Endothelial cell of umbilical vein (primary cell): ENCODE measurements at places on chromosomes 2 and 18. TPM values are rescaled to one million over a fixed set of nuclear protein-coding genes. Genes with fewer than 3 reads are reported as not detected.

- H3K27ac ChIP-seq: no peak overlapping the region
- H3K27me3 ChIP-seq: peaks cover 78% of the 10 kb centered on the region
- no peaks in the 10 kb centered on the region for H3K36me3 ChIP-seq
- H3K4me3 ChIP-seq: no peak overlapping the region
- H3K4me1 ChIP-seq: no peaks in the 10 kb centered on the region
These were observed 2.0 kb downstream of the SKOR2 start for GRCh38 chr18:47249314-47249981.

DNA sequence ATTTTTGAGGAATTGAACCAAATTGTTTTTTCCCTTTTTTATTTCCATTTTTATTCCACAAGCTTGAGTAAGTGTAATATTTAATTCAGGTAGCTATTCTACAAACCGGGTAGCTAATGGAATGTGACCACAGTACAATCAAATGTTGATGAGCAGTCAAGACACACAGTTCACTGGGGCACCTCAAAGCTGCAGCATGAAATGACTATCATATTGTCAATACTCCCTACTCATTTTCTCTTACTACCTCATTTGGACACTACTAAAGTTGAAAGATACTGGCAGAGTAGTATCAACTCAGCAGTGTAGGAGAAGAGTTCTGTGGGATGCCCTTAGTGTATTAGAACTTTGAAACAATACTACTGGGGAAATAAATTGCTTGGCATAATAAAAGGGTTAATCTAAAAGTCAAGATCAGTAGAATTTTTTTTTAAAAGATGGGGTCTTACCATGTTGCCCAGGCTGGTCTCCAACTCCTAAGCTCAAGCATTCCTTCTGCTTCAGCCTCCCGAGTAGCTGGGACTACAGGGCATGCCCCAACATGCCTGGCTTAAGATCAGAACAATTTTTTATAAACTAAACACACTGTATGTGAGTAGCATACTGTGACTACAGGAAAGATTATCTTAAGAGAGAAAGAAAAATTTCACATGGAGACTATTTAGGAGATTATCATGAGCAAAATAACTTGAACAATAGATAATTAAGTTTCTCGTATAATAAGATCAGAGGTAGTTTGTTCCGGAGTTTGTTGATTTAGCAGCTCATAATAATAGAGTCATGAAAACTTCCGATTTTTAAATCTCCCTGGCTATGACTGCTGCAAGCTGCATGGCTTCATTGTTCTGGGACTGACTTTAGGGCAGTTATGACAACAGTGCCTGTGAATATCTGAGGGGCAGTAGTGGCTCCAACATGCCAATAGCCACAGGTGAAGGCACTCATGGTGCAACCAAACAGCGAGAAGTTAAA, 43.7 kb downstream of the MYO3B start:
- DNase-seq: peak; percentile 83
- H3K27me3 ChIP-seq: no peaks in the 10 kb centered on the region
- no peaks in the 10 kb centered on the region for H3K36me3 ChIP-seq

DNA sequence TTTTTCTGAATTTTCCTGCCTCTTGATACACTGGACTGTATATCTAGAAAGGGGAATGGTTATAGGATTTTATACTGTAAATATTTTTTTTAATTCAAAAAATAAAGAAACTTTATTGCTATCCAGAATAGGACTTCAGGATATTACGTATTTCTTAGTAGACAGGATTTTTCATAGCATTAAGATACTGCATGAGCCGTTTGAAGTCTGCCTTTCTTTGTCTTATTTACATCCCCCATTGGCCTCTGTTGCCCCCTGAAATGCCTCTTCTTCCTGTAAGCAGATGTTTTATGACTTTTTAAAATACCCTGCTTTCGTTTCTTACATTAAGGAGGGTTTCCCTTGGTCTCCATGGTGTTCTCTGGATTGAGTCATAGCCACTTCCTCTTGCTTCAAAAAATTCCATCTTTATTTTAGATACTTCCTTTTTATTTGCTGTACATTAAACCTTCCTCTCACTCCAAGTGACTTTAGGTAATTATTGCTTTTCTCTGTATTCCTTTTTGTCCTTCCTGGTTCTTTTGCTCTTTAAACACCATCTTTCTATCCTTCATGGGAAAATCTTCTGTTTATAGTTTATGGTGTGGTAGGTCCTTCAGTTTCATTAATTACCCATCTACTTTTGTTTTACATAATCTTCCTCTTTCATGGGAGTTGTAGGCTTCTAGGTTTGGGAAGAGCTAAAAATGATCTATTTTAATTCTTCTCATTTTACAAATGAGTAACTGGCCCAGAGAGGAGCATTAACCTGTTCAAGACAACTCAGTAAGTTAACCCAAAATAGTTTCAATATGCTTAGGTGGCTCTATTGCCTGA, 72.6 kb downstream of the ZNF532 start:
- peaks cover 18% of the 10 kb centered on the region for H3K4me1 ChIP-seq
- no peak overlapping the region for H3K4me3 ChIP-seq
- peak; percentile 87 for DNase-seq
- no peaks in the 10 kb centered on the region for H3K27me3 ChIP-seq
- H3K27ac ChIP-seq: peak overlapping the region; percentile 60
- peaks cover 9% of the 10 kb centered on the region for H3K36me3 ChIP-seq

- no peaks in the 10 kb centered on the region for H3K27me3 ChIP-seq
- H3K4me3 ChIP-seq: no peak overlapping the region
- peak overlapping the region; percentile 6 for H3K27ac ChIP-seq
- DNase-seq: peak; percentile 37
- H3K4me1 ChIP-seq: peaks cover 16% of the 10 kb centered on the region
- peaks cover 51% of the 10 kb centered on the region for H3K36me3 ChIP-seq
These were observed 56.7 kb upstream of the EML6 start for GRCh38 chr2:54666634-54667265.

- no peaks in the 10 kb centered on the region for H3K36me3 ChIP-seq
- no peaks in the 10 kb centered on the region for H3K27me3 ChIP-seq
- no peak overlapping the region for H3K27ac ChIP-seq
- DNase-seq: no peak
These were observed 751.8 kb downstream of the TSN start for GRCh38 chr2:122507261-122507660.

DNA sequence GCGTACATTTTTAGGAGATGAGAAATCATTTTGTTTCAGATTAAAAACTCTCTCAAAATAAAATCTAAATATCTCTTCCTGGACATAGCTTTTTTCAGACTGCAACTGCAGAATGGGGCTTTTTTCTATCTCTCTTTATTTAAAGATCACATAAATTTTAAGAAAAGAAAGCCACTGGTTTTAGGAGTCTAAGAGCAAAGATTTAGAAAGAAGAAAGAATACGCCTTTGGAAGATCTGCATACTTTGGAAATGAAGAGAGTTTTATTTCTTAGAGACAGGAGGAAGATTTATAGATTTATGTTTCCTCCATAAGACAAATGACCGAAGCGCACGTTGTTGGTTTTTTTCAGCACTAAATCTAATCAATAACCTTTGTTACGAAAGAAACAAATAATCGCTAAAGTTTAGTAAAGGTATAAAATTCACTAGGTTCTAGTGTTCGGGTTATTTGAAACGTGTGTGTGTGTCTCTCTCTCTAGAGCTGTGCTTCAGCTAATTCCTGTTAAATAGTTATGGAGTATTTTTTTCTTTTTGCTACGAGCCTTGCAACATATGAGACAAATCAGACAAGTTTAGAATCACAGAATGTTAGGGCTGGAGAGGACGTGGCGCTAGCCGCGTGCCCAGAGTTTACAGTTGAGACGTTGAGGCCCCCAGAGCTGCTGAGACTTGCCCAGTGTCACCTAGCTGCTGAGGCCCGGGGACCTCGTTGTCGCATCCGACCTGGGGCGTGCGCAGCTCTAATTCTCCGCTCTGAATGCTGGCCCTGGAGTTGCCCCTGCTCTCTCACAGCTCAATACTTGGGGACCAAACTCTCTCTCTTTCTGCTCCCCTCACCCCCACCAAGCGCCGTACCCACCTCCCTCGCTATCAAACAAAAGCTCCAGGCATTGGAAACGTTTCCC, 69.9 kb downstream of the CTAGE1 start:
- peak overlapping the region; percentile 67 for H3K27ac ChIP-seq
- peaks cover 59% of the 10 kb centered on the region for H3K4me1 ChIP-seq
- H3K36me3 ChIP-seq: no peaks in the 10 kb centered on the region
- no peaks in the 10 kb centered on the region for H3K27me3 ChIP-seq

- no peaks in the 10 kb centered on the region for H3K4me1 ChIP-seq
- peaks cover 16% of the 10 kb centered on the region for H3K27me3 ChIP-seq
- DNase-seq: no peak
- H3K36me3 ChIP-seq: no peaks in the 10 kb centered on the region
- H3K27ac ChIP-seq: no peak overlapping the region
These were observed 47.7 kb upstream of the NR4A2 start for GRCh38 chr2:156380117-156380645.

- H3K4me1 ChIP-seq: no peaks in the 10 kb centered on the region
- no peaks in the 10 kb centered on the region for H3K27me3 ChIP-seq
- no peaks in the 10 kb centered on the region for H3K36me3 ChIP-seq
These were observed 133.9 kb downstream of the ATP9B start for GRCh38 chr18:79203017-79203605.

- H3K36me3 ChIP-seq: no peaks in the 10 kb centered on the region
- H3K27ac ChIP-seq: no peak overlapping the region
- no peaks in the 10 kb centered on the region for H3K4me1 ChIP-seq
- no peaks in the 10 kb centered on the region for H3K27me3 ChIP-seq
These were observed 156.3 kb upstream of the HS6ST1 start for GRCh38 chr2:128474962-128475361.

DNA sequence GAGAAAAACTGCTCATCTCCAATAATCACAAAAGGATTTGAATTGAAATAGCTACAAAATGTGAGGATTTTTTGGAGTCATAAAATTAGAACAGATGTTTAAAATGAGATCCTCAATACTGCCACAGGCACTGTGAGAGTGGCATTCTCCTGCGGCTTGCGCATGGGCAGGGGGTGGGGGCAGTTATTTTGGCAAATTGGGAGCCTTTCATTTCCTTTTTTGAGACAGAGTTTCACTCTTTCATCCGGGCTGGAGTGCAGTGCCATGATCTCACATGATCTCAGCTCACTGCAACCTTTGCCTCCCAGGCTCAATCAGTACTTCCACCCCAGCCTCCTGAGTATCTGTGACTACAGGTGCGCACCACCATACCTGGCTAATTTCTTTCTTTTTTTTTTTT, 42.4 kb downstream of the POMC start:
- H3K4me3 ChIP-seq: no peak overlapping the region
- H3K27me3 ChIP-seq: peaks cover 5% of the 10 kb centered on the region
- H3K36me3 ChIP-seq: no peaks in the 10 kb centered on the region
- no peak for DNase-seq
- H3K27ac ChIP-seq: no peak overlapping the region

DNA sequence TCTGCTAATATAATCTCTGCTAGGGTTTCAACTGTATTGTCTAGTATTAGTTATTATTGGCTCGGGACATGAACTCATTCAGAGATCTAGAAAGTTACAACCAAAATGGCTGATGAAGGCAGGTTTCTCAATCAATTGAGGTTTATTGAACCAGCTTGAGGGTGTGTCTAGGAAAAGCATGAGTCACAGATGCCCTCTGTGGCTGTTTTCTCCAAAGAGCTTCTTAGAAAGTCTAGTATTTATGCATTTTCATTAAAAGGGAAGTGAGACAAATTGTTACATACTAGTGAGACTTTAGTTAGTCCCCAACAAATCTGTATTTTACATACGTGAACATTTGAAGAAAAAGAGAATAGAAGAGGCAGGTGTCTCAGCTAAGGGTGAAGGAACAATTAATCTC, 23.0 kb upstream of the RTTN start:
- DNase-seq: no peak
- H3K4me3 ChIP-seq: no peak overlapping the region
- no peak overlapping the region for H3K27ac ChIP-seq
- H3K27me3 ChIP-seq: peaks cover 5% of the 10 kb centered on the region
- no peaks in the 10 kb centered on the region for H3K36me3 ChIP-seq

The SERPINB13 gene
- not detected in 2 replicates for total RNA-seq

The BCL11A gene
- 0.88 and 0.92 TPM in 2 replicates for total RNA-seq

The MYO7B gene
- total RNA-seq: 0.09 TPM in 1 of 2 replicates, not detected in the other

The RALB gene
- 106 and 115 TPM in 2 replicates for total RNA-seq
